Karpas-422 (cell line): ENCODE measurements at places on chromosomes 2 and 18.

DNA sequence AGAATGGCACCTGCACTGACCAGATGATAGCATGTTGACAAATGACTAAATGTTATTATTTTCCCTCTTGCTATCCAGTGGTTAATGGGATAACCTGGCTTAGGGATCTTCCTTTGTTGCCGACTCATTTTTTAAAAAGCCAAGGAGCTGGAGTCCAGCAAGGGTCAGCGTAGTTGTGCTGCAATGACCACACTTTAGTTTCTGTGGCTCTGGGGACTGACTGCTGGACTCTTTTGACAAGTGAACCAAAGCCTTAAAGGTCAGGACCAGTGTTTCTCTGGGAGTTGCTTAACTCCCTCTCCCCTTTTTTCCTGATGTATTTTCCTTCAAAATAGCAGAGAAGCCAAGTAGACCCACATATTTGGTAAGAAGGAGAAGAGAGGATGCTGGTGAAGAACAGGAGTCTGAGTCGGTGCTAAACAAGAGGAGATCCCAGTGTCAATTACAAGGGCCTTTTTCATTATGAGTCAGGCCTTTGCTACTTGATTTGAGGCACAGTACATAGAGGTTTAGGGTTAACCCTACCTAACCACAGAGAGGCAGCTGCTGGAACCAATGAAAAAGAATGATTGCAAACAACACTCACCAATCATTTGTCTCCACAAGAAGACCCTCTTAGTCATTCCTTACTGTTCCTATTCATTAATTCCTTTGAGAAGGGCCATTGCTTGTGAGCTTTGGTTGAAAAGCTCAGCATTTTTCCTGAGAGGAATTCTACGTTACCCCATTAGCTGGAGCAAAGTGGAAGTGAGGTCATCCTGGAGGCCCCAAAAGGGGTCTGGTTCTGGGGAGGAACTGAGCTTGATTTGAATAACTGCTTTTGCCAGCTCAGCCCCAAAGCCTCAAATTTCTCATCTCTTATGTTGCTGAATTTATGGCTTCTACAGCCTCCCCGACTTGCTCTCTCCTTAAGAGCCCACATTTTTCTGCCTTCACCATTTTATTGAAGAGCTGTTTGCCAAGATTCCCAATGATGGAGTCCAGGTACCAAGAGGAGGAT is 137.6 kb upstream of the HNMT start:
- H3K27ac ChIP-seq: no peak overlapping the region
- no peaks in the 10 kb centered on the region for H3K4me1 ChIP-seq
- H3K36me3 ChIP-seq: no peaks in the 10 kb centered on the region
- no peaks in the 10 kb centered on the region; the same call in 1 of the 2 replicates for H3K27me3 ChIP-seq
- H3K4me3 ChIP-seq: no peak overlapping the region
- no peak for DNase-seq

DNA sequence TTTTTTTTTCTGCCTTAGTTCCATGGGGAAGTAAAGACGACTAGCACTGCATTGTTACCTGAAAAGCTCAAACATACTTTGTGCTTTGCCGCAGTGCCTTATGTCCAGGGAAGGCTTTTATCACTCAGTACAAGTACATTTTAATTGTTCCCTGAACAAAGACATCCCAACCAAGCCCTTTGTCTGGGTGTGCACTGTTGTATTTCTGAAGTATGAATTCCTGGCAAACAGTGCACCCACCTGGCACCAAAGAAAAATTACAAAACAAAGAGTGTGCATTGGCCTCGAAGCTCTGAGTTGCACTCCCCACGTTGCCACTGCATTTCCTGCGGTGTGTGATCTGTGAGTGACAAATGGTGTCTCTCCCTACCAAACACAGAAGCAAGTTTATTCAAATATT is 858.5 kb upstream of the PIK3C3 start:
- no peaks in the 10 kb centered on the region for H3K36me3 ChIP-seq
- peaks cover 12% of the 10 kb centered on the region for H3K4me1 ChIP-seq

DNA sequence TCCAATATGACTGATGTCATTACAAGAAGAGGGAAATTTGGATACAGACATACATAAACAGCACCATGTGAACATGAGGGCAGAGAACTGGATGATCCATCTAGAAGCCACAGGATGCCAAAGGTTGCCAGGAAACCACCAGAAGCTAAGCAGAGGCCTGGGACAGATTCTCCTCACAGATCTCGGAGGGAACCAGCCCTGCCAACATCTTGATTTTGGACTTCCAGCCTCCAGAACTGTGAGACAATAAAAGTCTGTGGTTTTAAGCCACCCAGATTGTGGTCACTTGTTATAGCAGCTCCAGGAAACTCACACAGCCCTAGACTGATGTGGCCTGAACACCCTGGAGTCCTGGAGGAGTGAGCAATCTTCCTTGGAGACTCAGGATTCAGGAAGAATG is 351.6 kb downstream of the EIPR1 start:
- H3K27ac ChIP-seq: no peak overlapping the region
- DNase-seq: no peak
- H3K27me3 ChIP-seq: no peaks in the 10 kb centered on the region
- H3K4me1 ChIP-seq: peaks cover 39% of the 10 kb centered on the region
- no peaks in the 10 kb centered on the region for H3K36me3 ChIP-seq

- H3K36me3 ChIP-seq: no peaks in the 10 kb centered on the region
- no peak for DNase-seq
- no peak overlapping the region for H3K4me3 ChIP-seq
- no peaks in the 10 kb centered on the region for H3K4me1 ChIP-seq
These were observed 218.0 kb upstream of the KCNJ3 start for GRCh38 chr2:154480521-154480920.

- H3K4me3 ChIP-seq: no peak overlapping the region
- no peaks in the 10 kb centered on the region for H3K27me3 ChIP-seq
- H3K36me3 ChIP-seq: peaks cover 22% of the 10 kb centered on the region
- H3K4me1 ChIP-seq: no peaks in the 10 kb centered on the region
- DNase-seq: no peak
These were observed 48.5 kb downstream of the NAT8 start for GRCh38 chr2:73593680-73594079.

- H3K4me1 ChIP-seq: no peaks in the 10 kb centered on the region
- no peak for DNase-seq
These were observed 64.4 kb downstream of the GREB1 start for GRCh38 chr2:11598228-11598731.

GRCh38 chr2:173148520-173148919 is 72.9 kb downstream of the MAP3K20 start:
- H3K4me1 ChIP-seq: no peaks in the 10 kb centered on the region
- no peak overlapping the region for H3K27ac ChIP-seq
- no peak for DNase-seq
- no peaks in the 10 kb centered on the region for H3K27me3 ChIP-seq
- H3K4me3 ChIP-seq: no peak overlapping the region
- no peaks in the 10 kb centered on the region for H3K36me3 ChIP-seq

DNA sequence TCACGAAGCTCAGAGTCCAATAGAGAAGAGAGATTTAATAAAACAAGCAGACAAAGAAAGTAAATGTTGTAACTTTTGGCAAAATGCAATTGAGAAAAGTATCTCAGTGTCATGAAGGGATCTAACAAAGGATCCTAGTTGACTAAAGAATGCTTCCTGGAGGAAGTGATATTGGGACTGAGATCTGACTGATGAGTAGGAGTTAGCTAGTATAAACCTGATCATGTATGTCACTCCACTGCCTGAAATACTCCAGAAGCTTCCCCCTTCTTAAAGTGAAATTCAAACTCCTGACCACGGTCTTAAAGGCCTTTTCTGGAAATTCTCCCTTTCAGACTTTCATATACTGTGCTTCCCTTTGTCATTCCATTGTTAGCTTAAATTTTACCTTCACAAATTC is 1102.4 kb upstream of the ZEB2 start:
- H3K4me1 ChIP-seq: no peaks in the 10 kb centered on the region
- no peaks in the 10 kb centered on the region for H3K27me3 ChIP-seq
- no peak overlapping the region for H3K27ac ChIP-seq
- no peak for DNase-seq

DNA sequence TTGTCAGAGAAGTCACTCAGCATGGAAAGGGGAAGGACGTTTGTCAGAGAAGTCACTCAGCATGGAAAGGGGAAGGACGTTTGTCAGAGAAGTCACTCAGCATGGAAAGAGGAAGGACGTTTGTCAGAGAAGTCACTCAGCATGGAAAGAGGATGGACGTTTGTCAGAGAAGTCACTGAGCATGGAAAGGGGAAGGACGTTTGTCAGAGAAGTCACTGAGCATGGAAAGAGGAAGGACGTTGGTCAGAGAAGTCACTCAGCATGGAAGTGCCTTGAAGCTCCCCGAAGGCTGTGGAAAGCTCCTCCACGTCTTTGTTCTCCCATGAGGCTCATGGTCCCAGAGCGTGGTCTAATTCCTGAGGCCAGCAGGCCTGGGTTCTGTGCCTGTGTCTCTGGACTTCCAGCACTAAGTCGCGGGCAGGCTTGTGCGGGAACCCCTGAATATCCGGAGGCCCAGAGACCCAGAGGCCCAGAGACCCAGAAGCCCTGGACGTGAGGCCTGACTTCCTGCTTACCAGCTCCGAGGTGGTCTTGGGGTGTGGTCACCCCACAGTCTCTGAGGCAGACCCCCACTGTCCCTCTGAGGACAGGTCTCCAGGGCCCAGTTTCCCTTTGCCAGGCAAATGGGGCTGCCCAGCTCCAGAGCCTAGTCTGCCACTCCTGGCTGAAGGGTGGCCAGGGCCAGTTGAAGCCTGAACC is 70.4 kb upstream of the TWIST2 start:
- no peaks in the 10 kb centered on the region for H3K27me3 ChIP-seq
- H3K4me1 ChIP-seq: peaks cover 35% of the 10 kb centered on the region
- peak overlapping the region; percentile 30; the same call in 1 of the 2 replicates for H3K4me3 ChIP-seq
- no peaks in the 10 kb centered on the region for H3K36me3 ChIP-seq

DNA sequence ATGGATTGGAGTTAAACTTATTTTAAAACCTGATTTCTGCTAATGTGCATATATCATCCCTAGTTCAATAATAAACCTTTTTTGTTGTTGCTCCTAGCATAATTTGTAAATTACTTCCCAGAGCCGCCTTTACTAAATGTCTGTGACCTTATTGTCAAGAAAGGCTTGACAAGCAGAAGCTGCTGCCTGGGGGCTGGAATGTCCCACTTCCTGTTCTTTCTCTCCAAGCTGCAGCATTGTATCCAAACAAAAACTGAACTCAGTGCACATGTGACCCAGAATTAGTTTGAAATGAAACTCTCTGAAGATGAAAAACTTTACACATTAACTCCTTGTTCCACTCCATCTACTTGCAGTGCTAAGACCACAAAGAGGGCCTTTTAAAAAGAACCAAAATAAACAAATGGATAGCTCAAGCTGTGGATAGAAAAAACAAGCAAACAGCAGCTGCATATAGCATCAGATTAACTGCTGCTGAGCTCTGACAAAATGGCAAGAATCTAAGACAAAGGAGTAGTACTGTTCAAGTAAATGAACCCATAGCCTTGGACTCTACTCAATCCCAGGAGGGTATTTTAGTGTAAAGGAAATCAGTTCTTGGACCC is 99.8 kb upstream of the NEUROD1 start:
- no peaks in the 10 kb centered on the region for H3K4me1 ChIP-seq
- no peaks in the 10 kb centered on the region for H3K27me3 ChIP-seq
- H3K27ac ChIP-seq: no peak overlapping the region
- DNase-seq: no peak

GRCh38 chr2:235073868-235074413 is 122.1 kb downstream of the SH3BP4 start:
- no peak for DNase-seq
- H3K27ac ChIP-seq: no peak overlapping the region
- H3K4me3 ChIP-seq: no peak overlapping the region
- no peaks in the 10 kb centered on the region for H3K4me1 ChIP-seq
- no peaks in the 10 kb centered on the region for H3K36me3 ChIP-seq

GRCh38 chr2:169928463-169928864 is 101.2 kb downstream of the UBR3 start:
- no peak overlapping the region for H3K4me3 ChIP-seq
- peaks cover 19% of the 10 kb centered on the region for H3K4me1 ChIP-seq
- DNase-seq: peak; percentile 85
- H3K27ac ChIP-seq: no peak overlapping the region

- no peaks in the 10 kb centered on the region for H3K36me3 ChIP-seq
- H3K27me3 ChIP-seq: no peaks in the 10 kb centered on the region
- no peaks in the 10 kb centered on the region for H3K4me1 ChIP-seq
- no peak overlapping the region for H3K4me3 ChIP-seq
- no peak overlapping the region for H3K27ac ChIP-seq
- no peak for DNase-seq
These were observed 225.4 kb upstream of the FBXO11 start for GRCh38 chr2:48131539-48132270.

DNA sequence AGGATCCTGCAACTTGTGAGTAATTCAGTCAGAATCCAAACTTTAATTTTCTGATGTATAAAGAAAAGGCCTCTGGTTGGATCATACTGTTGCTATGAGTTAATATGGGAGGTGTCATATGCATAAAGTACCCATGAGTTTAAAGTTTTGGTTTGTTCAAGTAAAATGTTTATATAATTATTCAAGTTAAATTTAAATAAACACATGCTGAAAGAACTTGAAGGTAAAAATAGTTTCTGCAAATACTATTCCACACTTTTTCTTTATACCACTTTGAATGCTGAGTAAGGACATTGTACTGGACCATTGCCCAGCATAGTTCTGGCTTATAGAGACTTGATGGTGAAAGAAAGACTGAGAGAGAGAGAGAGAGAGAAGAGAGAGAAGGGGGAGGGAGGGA is 30.7 kb downstream of the PKP4 start:
- H3K27me3 ChIP-seq: no peaks in the 10 kb centered on the region
- DNase-seq: no peak
- H3K27ac ChIP-seq: no peak overlapping the region
- H3K36me3 ChIP-seq: no peaks in the 10 kb centered on the region
- H3K4me3 ChIP-seq: no peak overlapping the region
- no peaks in the 10 kb centered on the region for H3K4me1 ChIP-seq

GRCh38 chr2:168912466-168912865 is 11.4 kb downstream of the G6PC2 start:
- no peaks in the 10 kb centered on the region for H3K36me3 ChIP-seq
- no peaks in the 10 kb centered on the region for H3K27me3 ChIP-seq
- DNase-seq: no peak
- H3K27ac ChIP-seq: no peak overlapping the region
- H3K4me1 ChIP-seq: no peaks in the 10 kb centered on the region

DNA sequence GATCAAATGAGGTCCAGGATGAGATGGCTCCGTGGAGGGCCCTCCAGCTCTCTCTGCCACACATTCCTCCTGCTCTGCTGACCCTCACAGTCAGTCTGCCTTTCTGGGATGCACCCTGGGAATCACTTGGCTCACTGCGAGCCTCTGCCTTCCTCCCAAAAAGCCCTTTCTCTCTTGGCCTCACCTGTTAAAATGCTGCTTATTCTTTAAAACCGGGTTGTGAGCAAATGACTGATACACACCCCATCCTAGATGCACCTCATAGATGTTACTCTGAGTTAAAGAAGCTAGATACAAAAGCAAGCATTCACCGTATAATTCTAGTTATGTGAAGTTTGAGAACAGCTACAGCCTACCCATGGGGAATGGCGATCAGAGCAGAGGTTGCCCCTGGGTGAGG is 167.7 kb upstream of the MYCN start:
- no peak overlapping the region for H3K27ac ChIP-seq
- no peaks in the 10 kb centered on the region for H3K4me1 ChIP-seq
- H3K4me3 ChIP-seq: no peak overlapping the region
- no peaks in the 10 kb centered on the region for H3K36me3 ChIP-seq
- H3K27me3 ChIP-seq: no peaks in the 10 kb centered on the region

- no peaks in the 10 kb centered on the region for H3K4me1 ChIP-seq
- H3K27ac ChIP-seq: no peak overlapping the region
- no peak for DNase-seq
- H3K27me3 ChIP-seq: no peaks in the 10 kb centered on the region
- H3K4me3 ChIP-seq: no peak overlapping the region
These were observed 379.8 kb upstream of the LINC00305 start for GRCh38 chr18:64528646-64529045.
